Endothelial cell (in vitro differentiated cells): ENCODE measurements at places on chromosomes 7 and 10. TPM values are rescaled to one million over a fixed set of nuclear protein-coding genes. Genes with fewer than 3 reads are reported as not detected.

DNA sequence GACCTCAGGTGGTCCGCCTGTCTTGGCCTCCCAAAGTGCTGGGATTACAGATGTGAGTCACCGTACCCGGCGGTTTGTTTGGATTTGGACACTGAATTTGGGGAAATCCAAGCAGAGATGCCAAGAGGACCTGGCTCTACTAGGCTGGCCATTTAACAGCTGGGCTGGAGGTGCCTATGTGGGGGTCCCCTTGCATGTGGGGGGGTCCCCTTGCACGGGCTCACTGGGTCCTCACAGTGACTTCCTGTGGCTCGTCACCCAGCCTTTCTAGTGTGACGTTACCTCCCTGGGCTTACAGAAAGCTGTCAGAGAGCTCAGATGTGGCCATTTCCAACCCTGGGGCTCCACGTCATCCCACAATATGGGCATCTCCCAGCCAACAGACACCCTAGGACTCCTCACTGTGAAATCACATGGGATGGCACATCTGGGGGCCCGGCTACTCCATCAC, 49.3 kb upstream of the GNA12 start:
- DNase-seq, result no peak

FAM25G gene
- not detected for total RNA-seq

DIP2C gene
- 13.1 TPM for total RNA-seq

- peak; percentile 45 for DNase-seq
Measured at GRCh38 chr7:106959753-106960152, 84.8 kb upstream of the PRKAR2B start.

DNA sequence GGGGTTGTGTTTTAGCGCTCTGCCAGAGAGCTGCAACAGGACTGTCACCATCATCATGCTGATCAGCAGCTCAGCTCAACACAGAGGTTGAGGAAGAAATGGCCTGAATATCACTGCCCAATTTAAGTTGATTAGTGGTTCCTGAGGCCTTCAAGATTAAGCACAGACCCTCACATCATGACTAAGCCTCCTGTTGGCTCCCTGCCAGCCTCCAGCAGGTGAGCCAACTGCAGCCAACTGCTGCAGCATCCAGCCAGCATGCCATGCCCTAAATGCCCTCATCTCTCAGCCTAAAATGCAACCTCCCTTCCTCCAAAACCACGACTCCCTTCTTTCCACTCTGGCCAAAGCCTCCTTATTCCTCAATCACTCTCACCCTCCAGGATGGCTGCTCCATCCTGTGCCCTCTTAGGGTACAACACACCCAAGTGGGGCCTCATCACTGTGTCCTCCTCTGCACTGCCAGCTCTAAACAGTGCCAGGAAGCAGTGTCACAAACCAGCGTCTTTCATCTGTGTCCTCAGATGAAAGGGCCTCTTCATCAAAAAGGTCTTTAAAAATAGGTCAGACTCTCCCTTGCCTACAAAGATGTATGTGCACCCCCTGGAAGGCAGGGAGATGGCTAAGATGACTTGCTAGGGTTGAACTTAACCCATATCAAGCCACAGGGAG, 259.3 kb downstream of the ZEB1 start:
- no peak for DNase-seq

GBX1 gene
- total RNA-seq, result 13.8 TPM
